Thymus (tissue), 14 donors: ENCODE measurements at places on chromosomes 1 and 21. TPM values are rescaled to one million over a fixed set of nuclear protein-coding genes. Genes with fewer than 3 reads are reported as not detected.

KANK4 gene
- 0.21 TPM for polyA plus RNA-seq

DNA sequence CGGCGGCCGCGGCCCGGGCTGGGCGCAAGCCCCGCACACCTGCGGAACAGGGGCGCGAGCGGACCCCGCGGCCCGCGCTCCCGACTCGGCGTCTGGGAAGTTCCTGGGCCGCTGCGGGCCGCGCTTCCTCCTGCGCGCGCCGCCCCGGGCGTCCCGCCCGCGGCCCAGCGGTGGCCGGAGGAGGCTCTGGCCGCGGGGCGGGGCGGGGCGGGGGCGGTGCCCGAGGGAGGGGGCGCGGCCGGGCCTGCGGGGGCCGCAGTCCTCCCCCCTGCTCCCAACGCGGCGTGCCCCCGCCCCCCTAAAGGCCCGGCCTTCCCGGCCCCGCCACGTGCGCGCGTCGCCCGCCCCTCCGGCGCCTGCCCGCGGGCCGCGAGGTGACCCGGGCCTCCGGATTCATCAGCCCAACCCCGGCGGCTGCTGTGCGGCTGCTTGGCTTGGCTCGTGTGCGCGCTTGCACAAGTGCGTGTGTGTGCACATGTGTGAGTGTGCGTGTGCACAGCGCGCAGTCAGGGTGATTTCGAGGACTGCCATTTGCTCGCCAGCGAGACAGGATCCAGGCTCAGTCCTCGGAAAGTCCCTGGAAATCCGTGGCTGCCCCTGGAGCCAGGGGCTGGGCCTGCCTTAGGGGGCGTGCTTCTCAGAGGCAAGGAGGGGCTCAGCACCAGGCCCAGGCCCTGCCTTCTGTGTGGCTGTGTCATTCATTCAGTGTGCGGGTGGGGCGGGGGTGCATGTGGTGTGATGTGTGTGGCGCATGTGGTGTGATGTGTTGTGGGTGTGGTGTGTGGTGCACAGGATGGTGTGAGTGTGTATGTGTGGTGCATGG is at the start of gene C2CD2:
Gene C2CD2, minus strand, starts transcription at position 188 of the 823 bp plus-strand sequence. CDS start 370 bp downstream, outside the sequence.
- DNase-seq = no peak

GRCh38 chr1:243943671-243944428 is 93.8 kb upstream of the AKT3 start:
- no peak for DNase-seq

DNA sequence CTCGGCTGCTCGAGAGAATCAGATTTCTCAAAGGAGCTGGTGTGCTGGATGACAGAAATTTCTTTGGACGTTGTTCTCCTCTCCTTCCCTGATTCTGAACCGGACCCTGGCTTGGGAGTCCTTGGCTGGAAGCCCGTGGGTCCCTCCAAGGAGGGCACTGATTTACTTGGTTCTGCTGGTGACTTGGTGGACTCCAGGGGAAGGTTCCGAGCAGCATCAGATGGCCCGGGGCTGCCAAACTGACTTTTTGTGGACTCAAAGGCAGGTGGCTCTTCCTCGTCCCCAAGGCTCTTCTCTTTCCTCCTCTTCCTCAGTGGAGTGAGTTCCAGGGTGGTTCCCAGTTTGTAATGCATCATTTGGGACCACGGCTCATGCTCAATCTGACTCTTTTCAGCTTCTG is 97.9 kb upstream of the EDN2 start:
- no peak for DNase-seq
